Testis (tissue), 5 donors: ENCODE measurements at places on chromosomes 4 and X. TPM values are rescaled to one million over a fixed set of nuclear protein-coding genes. Genes with fewer than 3 reads are reported as not detected.

DNA sequence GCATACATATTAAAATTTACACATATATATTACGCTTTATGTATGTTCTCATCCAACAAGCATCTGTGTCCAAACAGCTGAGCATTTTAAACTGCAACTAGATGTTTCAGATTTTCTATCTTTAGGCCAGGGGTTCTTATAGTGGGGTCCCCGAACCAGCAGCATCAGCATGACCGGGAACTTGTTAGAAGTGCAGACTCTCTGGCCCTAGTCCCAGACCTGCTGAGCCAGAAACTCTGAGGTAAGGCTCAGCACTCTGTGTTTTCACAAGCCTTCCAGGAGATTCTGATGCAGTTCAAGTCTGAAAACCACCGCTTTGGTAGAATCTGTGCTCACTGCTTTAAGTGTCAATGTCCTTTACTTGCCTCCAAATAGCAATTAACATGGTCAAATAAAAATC is 266.2 kb upstream of the CASK start:
- no peaks in the 10 kb centered on the region for H3K36me3 ChIP-seq
- no peak overlapping the region for H3K4me3 ChIP-seq
- H3K27ac ChIP-seq: no peak overlapping the region
- no peaks in the 10 kb centered on the region for H3K4me1 ChIP-seq
- DNase-seq: peak; percentile 17
- no peaks in the 10 kb centered on the region for H3K27me3 ChIP-seq

DNA sequence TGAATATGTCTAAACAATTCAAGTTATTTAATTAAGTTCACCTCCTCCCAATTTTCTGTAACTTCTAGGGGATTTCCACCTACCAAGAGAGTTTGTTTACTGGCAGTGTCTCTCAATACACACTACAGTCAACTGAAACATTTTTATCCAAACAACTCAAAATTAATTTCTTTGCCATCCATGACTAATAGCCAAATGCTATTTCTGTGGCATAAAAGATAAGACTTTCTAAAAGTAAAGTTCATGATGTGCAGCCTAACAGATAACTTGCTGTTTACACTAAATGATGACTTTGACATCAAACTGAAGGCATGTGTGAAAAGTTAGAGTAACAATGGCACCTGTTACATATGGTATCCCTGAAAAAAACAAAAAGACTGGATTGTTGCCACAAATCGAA is 7.3 kb downstream of the TAB3 start:
- no peaks in the 10 kb centered on the region for H3K4me1 ChIP-seq
- H3K27ac ChIP-seq: no peak overlapping the region
- H3K4me3 ChIP-seq: no peak overlapping the region
- DNase-seq: no peak
- H3K27me3 ChIP-seq: no peaks in the 10 kb centered on the region

GRCh38 chr4:93513851-93514250 is 314.7 kb upstream of the ATOH1 start:
- H3K4me1 ChIP-seq: no peaks in the 10 kb centered on the region
- no peaks in the 10 kb centered on the region for H3K36me3 ChIP-seq

- DNase-seq: no peak
- H3K4me3 ChIP-seq: no peak overlapping the region
- H3K27ac ChIP-seq: peak overlapping the region; percentile 59
- no peaks in the 10 kb centered on the region for H3K27me3 ChIP-seq
Observed at GRCh38 chr4:2861631-2862436, 18.2 kb downstream of the ADD1 start.

- H3K4me1 ChIP-seq: peaks cover 29% of the 10 kb centered on the region
- no peak for DNase-seq
- no peak overlapping the region for H3K4me3 ChIP-seq
- H3K36me3 ChIP-seq: no peaks in the 10 kb centered on the region
- no peak overlapping the region for H3K27ac ChIP-seq
- H3K27me3 ChIP-seq: no peaks in the 10 kb centered on the region
Observed at GRCh38 chr4:25106363-25107151, 53.7 kb downstream of the SEPSECS start.

The RPA4 gene
- total RNA-seq: 8.7 TPM

The IL15 gene
- 1.5 TPM for total RNA-seq
